ENCODE measurements at places on chromosomes 6 and 20.

DNA sequence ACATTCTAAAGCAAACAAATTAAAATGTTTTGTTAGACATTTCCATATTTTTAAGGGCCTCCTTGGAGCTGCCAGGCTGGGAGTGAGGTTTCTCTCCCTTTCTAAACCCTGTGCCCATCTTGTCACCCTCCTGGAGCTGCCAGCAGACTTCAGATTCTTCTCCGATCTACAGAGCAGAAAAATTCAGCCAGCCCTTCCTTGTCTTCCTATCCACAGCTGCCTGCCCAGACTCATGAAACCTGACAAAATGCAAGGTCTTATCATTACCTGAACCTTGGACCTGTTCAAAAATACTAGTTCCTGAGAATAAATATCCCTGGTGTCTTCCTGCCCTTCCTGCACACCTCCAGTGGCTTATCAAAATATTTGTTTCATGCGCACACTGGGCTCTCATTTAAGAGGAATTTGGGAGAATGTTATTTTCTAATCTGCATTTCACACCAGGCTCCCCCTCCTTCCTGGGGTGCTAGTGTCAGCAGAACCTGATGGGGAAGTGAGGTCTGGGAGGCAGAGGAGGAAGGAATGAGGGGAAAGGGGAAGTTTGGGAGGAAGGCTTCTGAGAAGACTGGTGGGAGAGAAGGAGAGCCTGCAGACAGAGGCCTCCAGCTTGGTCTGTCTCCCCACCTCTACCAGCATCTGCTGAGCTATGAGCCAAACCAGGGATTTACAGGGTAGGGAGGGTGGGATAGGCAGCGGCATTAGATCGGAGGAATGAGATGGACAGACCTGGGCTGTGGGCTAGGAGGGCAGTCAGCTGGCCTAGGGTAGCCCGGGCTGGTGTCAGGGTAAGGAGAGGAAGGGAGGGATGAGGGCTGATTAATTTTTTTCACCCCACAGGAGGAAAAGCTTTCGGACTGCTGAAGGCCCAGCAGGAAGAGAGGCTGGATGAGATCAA lies at the start of gene AIF1:
TSS of gene AIF1 (plus strand) at position 551 of the 895 bp plus-strand sequence. CDS start at position 647, 96 bp downstream.
- no peak for DNase-seq

GRCh38 chr6:35386989-35387388 lies 44.6 kb downstream of the PPARD start:
- DNase-seq = no peak

- DNase-seq = no peak
Observed at GRCh38 chr6:149181304-149181703, 136.2 kb upstream of the TAB2 start.

DNA sequence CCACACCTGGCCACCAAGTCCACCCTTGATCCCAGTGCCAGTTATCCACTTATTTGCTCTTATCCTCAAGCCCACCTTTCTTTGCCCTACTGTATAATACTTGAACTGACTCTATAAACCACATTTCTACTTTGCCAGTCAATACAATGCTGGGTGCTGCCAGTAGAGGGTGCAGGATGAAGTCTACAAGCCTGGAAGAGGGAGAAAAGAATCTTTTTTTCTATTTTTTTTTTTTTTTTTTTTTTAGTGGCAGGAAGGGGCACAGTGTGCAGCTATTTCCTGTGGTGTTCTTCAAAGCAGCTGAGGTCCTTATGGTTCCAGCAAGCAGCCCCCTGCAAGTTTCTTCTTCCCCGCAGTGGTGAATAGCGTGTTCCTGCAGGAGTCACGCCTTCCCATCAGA lies 22.2 kb upstream of the GABRR1 start:
- DNase-seq = peak; percentile 72

DNA sequence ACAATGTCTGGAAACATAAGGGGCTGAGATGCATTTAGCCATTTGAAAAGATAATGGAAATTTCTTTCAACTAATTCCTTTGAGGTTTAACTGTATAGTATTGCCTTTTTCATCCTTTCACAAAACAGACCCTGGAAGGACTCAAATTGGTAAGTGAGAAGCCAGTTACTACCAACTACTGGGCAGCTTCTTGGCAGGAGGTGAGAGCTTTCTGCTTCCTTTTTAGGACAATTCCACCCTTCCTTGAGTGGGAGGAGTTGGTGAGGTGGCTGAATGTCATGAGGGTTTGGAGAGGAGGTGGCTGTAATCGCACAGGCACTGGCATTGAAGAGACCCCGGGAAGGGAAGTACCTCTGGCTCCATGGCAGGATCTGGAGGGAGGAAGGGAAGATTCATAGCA lies 341.1 kb downstream of the NRN1 start:
- DNase-seq = no peak

- DNase-seq = no peak
Observed at GRCh38 chr6:184161-184700, 108.1 kb upstream of the DUSP22 start.

- no peak for DNase-seq
Observed at GRCh38 chr6:29561091-29561490, 1.6 kb upstream of the UBD start.
